Uterus (tissue), 4 donors: ENCODE measurements at places on chromosomes 1 and 21. TPM values are rescaled to one million over a fixed set of nuclear protein-coding genes. Genes with fewer than 3 reads are reported as not detected.

- H3K4me1 ChIP-seq = no peaks in the 10 kb centered on the region
- no peak for DNase-seq
- no peaks in the 10 kb centered on the region for H3K27me3 ChIP-seq
- H3K4me3 ChIP-seq = no peak overlapping the region
Measured at GRCh38 chr1:214303141-214303930, 22.4 kb downstream of the SMYD2 start.

- no peaks in the 10 kb centered on the region for H3K27me3 ChIP-seq
- no peaks in the 10 kb centered on the region for H3K36me3 ChIP-seq
- H3K27ac ChIP-seq = no peak overlapping the region
- H3K4me3 ChIP-seq = no peak overlapping the region
Measured at GRCh38 chr1:226041419-226041818, 21.1 kb upstream of the H3-3A start.

- H3K36me3 ChIP-seq = no peaks in the 10 kb centered on the region
- H3K27me3 ChIP-seq = no peaks in the 10 kb centered on the region
- no peak overlapping the region for H3K4me3 ChIP-seq
- no peak overlapping the region for H3K27ac ChIP-seq
Measured at GRCh38 chr1:234022302-234022701, 117.8 kb downstream of the SLC35F3 start.

GRCh38 chr1:118039170-118039569 lies 109.6 kb downstream of the WDR3 start:
- H3K27ac ChIP-seq = no peak overlapping the region
- no peak for DNase-seq
- H3K36me3 ChIP-seq = no peaks in the 10 kb centered on the region
- H3K4me3 ChIP-seq = no peak overlapping the region

DNA sequence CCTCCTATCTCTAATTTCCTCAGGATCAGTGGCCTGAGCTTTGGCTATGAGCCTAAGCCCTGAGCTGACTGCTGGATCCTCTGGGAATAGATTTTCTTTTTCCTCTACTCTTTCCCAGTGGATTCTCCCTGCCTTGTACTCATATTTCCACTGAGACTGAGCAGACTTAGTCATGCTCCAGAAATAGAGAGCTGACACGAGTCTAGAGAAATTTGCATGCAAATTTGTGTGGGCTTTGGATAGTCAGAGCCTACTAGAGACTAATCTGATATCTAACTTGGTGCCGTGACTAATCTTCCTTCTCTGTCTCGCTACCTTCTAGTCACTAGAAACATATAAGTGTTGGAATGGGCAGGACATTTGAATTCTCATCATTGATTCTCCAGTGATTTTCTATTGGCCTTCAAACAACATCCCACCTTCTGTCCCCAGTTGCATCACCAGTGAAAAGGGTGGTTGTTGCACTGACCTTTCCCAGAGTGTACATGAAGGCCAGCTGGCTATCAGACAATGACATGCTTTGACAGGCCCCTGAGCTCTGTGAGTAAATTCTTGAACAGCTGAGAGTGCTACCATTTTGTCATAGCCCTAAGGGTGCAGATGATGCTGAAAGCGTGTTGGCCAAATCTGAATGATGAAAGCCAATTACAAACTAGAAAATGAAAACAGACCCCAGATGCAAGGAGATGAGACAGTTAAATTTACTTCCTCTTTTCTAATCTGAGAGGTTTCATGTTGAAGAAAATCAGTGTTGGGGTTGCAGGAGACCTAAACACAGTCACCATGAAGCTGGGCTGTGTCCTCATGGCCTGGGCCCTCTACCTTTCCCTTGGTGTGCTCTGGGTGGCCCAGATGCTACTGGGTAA lies at the start of gene FCRLA:
Gene FCRLA, plus strand, starts transcription at position 748 of the 866 bp plus-strand sequence. Its CDS starts 36 bp downstream, at position 784.
- H3K27ac ChIP-seq = no peak within 1 kb of the TSS
- no peaks in the 10 kb centered on the region for H3K36me3 ChIP-seq
- no peak within 1 kb of the TSS for H3K4me3 ChIP-seq
- no peaks in the 10 kb centered on the region for H3K4me1 ChIP-seq

- H3K36me3 ChIP-seq = no peaks in the 10 kb centered on the region
- no peaks in the 10 kb centered on the region for H3K4me1 ChIP-seq
- H3K4me3 ChIP-seq = no peak overlapping the region
- no peaks in the 10 kb centered on the region for H3K27me3 ChIP-seq
- no peak for DNase-seq
Measured at GRCh38 chr1:93694819-93695218, 13.2 kb upstream of the BCAR3 start.

DNA sequence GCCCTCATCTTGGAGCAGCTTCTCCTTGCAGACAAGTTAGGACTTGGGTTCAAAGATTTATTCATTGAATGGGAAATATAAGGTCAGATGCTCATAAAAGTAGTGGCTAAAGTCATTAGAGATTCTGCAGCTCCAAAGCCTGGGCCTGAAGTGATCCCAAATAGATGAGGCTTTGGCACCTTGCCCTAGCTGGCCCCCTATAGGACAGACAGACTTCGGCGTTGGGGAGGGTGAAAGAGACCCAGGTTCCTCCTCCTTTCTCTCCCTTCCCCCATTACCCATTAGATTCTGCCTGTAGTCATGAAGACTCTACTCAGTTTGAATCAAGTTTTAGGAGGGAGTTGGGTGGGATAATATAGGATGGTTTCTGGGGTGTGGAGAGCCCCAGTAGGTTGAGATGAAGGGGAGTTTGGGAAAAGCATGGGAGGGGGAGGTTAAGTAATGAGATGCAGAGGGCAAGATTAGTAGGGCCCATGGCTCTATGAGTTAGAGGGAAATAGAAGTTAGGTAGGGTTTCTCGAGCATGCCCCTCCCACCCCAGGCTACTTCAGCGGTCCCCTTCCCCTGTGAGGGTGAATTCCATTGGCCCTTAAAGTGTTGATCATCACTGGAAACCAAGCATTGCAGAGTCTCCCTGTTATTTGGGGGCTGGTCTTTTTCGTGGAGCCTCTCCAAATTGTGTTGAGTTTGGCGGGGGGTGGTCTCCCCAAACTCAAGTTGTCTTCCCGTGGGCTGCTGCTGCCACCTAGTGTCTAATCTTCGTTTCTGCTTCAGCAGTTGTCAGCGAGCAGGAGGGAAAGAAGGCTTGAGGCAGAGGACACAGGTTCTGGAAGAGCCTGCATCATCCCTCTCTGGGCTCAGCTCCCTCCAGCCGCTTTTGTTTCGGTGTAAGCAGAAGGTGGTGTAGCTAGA lies 2.1 kb upstream of the AHDC1 start:
- no peaks in the 10 kb centered on the region for H3K27me3 ChIP-seq
- no peak overlapping the region for H3K4me3 ChIP-seq
- no peak overlapping the region for H3K27ac ChIP-seq
- H3K4me1 ChIP-seq = no peaks in the 10 kb centered on the region
- H3K36me3 ChIP-seq = no peaks in the 10 kb centered on the region

- H3K36me3 ChIP-seq = no peaks in the 10 kb centered on the region
- DNase-seq = no peak
- no peak overlapping the region for H3K4me3 ChIP-seq
Measured at GRCh38 chr1:230327892-230328284, 98.2 kb downstream of the PGBD5 start.

GRCh38 chr1:110281363-110282290 lies 57.5 kb upstream of the RBM15 start:
- H3K36me3 ChIP-seq = no peaks in the 10 kb centered on the region
- DNase-seq = no peak
- no peak overlapping the region for H3K4me3 ChIP-seq
- no peaks in the 10 kb centered on the region for H3K27me3 ChIP-seq
- no peaks in the 10 kb centered on the region for H3K4me1 ChIP-seq

PTGFR gene
- 13.8 TPM for total RNA-seq

OR2L13 gene
- not detected for total RNA-seq
